ENCODE measurements at places on chromosomes 4 and X.

- DNase-seq, result no peak
These were observed 48.0 kb upstream of the SMAD1 start for GRCh38 chr4:145433684-145434083.

- no peak for DNase-seq
These were observed 3.0 kb downstream of the NLGN3 start for GRCh38 chrX:71147496-71148277.

GRCh38 chrX:49064303-49064702, 5.5 kb downstream of the CCDC120 start:
- no peak for DNase-seq

DNA sequence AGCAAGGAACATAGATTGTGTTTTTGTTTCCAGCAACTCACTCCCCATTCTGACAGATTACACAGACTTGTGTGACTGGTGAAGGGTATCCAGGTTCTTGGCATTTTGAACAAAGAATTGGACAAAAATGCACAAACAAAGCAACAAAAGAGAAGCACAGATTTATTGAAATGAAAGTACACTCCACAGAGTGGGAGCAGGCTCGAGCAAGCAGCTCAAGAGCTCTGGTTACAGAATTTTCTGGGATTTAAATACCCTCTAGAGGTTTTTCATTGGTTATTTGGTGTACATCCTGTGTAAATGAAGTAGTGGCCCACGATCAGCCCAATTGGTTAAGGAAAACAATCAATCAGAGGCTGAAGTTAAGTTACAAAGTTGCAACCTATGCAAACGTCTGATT, 155.0 kb upstream of the JADE1 start:
- no peak for DNase-seq

DNA sequence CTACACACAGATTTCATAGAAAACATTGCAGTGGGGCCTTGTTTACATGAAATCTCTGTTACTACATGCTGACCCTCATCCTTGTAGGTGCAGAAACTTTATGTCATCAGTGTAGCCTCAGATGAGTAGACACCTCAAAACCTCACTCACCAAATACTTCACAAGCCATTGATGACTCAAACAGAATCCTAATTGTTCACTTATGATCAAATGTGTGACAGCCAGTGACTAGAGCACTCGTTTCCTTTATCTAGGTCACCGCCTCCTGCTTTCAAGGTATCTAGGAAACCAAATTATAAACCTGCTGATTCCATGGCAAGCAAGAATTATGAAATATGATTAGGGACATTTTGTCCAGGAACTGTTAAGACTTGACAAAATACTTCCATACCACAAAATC, 255.8 kb upstream of the GPRIN3 start:
- DNase-seq, result no peak

- DNase-seq, result no peak
These were observed 8.1 kb downstream of the HADH start for GRCh38 chr4:107997794-107998193.

All from aorta (tissue), 5 donors.